ENCODE measurements at places on chromosomes 7 and 10. TPM values are rescaled to one million over a fixed set of nuclear protein-coding genes. Genes with fewer than 3 reads are reported as not detected.

Gene ZNF25
- 22.1 TPM for total RNA-seq

Gene LIPN
- not detected for total RNA-seq

DNA sequence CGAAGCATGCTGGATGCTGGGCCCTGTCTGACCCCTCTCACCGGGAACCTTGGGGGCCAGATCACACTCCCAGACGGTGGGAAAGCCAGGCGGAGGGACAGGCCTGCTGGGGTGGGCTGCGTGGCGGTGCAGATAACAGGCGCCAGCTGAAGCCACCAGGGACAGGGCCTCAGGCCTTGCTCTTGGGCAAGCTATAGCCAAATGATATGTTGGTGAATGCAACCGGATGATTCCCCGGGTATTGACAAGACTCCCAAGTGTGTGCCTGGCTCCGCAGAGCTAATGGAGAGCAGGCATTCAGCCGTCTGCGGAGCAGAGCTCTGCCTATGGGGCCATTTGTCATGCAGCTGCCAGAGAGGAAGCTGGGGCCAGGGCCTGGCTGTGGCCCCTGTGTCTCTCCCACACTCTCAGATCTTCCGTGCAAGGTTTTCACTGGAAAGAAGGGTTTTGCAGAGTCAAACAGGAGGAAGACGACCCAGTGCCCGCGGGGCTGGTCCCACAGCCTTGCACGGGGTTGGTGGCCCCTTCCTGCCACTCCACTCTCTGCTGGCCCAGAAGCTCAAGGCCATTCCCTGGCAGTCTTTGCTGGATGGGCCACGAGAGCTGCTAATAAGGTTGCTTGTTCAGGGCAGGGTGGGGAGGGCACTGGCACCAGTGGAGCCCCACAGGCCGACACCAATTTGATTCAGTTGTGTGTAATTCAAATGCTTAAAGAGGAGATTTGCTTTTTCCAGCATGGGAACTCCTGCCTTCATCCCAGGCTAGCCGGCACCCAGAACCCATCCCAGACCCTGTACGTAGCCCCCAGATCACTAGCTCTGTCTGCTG is 91.8 kb downstream of the PRKAG2 start:
- DNase-seq, result no peak

DNA sequence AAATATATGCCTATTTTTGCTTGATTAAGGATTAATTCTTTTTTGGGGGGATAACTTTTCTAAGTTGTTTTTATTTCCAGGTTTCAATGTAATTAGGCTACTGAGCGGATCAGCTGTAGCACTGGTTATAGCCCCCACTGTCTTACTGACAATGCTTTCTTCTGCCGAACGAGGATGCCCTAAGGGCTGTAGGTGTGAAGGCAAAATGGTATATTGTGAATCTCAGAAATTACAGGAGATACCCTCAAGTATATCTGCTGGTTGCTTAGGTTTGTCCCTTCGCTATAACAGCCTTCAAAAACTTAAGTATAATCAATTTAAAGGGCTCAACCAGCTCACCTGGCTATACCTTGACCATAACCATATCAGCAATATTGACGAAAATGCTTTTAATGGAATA is 1.0 kb downstream of the LRRTM3 start:
- DNase-seq, result no peak

- no peak for DNase-seq
These were observed 153.3 kb downstream of the STK31 start for GRCh38 chr7:23863209-23863787.

- no peak for DNase-seq
These were observed 50.0 kb downstream of the AOC1 start for GRCh38 chr7:150902078-150903033.

DNA sequence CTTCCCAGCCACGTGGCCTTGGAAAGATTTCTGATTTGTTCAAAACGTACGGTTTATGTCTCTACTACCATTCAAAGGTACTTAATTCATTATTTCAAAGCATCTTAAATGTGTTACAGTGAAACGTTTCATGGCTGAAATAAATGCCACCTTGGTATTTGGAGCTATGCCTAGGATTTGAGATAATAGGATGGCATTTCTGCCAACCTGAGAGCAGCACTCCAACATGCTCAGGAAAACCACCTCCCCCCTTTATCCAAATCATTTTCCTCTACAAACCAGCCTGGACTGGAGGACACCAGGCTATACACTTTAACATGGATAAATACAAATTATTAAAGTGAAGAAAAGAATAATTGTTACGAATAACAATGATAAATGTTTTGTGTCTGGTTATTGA is 260.9 kb downstream of the ZMYND11 start:
- DNase-seq, result no peak

GRCh38 chr10:4296161-4296560 is 511.2 kb upstream of the KLF6 start:
- DNase-seq, result no peak

DNA sequence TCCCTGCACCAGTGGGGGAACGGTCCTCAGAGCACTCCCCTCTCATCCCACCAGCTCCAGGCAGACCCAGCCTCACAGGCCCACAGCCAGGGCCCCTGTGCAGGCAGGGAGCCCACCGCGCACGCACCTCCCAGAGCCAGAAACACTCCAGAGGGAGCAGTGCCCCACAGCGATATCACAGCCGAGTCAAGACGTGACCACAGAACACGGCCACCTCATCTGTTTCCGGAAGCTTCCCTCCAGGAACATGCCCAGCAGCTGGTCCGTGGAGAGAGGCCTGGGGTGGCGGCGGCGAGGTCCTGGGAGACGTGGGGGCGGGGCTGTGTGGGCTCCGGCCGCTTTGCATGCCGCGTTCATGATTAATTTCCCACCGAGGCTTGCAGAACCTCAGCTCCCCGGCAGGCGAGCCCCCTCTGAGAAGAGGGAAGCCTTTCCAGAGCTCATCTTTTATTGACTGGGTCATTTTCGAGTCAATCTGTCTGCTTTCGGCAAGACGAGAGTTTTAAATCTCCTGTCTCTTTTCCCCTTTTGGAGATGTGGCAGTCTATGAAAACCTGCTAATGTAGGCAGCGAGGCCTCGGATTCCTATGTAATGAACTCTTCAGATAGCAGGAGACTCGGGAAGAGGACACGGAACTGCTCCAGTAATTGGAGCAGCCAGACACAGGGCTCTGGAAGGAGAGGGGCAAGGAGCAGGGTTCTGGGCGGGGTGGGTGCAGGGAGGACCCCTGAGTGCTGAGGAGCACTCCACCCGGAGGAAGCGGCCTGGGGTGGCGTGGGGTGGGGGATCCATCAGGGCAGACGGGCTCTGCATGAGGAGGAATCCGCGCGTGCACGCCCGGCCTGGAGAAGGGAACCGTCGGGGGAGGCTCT is 242.8 kb downstream of the ELFN1 start:
- peak; percentile 71 for DNase-seq

DNA sequence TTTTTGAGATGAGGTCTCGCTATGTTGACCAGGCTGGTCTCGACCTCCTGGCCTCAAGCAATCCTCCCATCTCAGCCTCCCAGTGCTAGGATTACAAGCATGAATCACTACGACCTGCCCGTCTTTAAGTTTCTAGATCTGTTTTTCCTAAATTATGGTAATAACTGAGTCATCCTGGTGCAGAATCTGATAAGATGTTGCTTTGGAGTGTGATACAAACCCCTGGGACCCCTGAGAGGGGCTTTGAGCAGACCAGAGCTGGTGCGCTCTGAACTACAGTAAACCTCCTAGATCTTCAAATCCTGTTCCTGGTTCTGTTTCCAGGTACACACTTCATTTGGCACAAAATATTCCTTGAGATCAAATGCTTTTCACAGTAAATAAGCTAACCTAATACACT is 34.2 kb downstream of the RPP38 start:
- no peak for DNase-seq

DNA sequence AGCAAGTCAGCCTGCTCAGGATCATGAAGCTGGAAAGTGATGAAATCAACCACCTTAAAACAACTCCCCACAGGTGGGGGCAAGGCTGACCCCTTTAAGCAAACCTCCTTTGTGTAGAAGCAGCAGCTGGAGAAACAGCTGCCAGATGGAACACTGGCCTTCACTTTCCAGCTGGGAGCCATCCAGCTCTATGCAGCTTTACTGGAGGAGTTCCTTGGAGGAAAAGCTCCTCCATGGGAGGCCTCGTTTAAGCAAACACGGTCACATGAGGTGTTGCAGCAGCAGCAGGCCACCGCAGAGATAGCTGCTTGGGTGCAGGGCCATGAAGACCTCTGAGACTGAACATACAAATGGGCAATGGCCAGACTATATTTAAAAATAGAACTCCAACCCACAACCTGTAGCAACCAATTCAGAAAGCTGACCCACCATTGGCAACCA is 13.0 kb upstream of the DLG5 start:
- peak; percentile 56 for DNase-seq

DNA sequence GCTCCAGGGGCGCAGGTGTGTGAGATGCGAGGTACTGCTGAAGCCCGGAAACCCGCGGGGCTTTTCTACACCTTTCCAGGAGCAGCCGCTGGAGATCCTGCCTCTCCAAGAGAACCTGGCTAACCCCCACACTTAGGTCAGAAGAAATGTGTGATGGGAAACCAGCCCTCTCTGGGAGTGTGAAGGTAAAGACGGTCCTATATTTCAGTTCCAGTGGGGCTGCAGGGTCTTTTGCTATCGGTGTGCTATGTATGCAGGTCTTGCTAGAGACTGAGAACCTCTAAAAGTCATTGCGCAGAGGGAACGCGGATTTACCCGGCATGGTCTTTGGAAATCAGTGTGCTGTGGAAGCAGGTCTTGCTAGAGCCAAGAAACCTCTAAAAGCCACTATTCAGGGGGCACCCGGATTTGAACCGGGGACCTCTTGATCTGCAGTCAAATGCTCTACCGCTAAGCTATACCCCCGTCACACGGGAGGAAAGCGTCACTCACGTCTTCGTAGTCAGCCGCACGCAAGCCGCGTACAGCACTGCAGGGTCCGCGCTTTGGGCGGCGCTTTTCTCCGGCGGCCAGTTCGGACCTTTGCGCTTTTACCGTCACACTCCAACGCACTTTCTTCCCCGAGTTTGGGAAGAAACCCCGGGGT is 46.0 kb downstream of the ZNF777 start:
- DNase-seq, result peak; percentile 82

GRCh38 chr10:5291501-5292195 is 73.1 kb upstream of the UCN3 start:
- DNase-seq, result peak; percentile 76
